ENCODE measurements at places on chromosomes 13 and 19. TPM values are rescaled to one million over a fixed set of nuclear protein-coding genes. Genes with fewer than 3 reads are reported as not detected.

Gene CACNA1A
- 0.34 TPM for total RNA-seq

Gene SBK3
- 1.3 TPM for total RNA-seq

DNA sequence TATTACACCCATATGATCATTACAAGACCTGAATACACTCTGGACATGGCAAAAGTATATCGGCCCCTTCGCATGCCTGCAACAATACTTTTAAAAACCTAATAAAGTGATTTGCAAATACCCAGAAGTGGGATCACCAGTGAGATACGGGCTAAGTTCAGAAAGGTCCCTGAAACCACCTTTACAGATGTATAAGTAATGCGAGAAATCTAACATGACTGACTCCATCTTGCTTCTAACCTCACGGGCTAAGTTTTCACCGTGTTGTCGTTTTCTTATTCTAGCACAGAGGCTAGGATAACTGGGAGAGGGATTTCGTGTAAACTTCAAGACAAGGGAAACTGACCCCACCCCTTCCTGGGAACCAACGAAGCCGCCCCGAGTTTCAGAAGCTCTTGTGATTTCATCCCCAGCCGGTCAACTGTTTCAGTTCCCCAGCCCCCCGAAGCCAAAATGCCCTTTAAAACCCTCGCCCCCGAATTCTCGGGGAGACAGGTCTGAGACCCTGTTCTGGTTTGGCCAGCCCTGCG, 703 bp downstream of the NEK3 start:
- no peak for DNase-seq

- no peak for DNase-seq
Measured at GRCh38 chr13:45847554-45848224, 3.9 kb downstream of the SIAH3 start.

GRCh38 chr19:39199025-39199424, 2.3 kb downstream of the NCCRP1 start:
- no peak for DNase-seq

GRCh38 chr13:79776531-79777295, 295.8 kb downstream of the NDFIP2 start:
- no peak for DNase-seq

DNA sequence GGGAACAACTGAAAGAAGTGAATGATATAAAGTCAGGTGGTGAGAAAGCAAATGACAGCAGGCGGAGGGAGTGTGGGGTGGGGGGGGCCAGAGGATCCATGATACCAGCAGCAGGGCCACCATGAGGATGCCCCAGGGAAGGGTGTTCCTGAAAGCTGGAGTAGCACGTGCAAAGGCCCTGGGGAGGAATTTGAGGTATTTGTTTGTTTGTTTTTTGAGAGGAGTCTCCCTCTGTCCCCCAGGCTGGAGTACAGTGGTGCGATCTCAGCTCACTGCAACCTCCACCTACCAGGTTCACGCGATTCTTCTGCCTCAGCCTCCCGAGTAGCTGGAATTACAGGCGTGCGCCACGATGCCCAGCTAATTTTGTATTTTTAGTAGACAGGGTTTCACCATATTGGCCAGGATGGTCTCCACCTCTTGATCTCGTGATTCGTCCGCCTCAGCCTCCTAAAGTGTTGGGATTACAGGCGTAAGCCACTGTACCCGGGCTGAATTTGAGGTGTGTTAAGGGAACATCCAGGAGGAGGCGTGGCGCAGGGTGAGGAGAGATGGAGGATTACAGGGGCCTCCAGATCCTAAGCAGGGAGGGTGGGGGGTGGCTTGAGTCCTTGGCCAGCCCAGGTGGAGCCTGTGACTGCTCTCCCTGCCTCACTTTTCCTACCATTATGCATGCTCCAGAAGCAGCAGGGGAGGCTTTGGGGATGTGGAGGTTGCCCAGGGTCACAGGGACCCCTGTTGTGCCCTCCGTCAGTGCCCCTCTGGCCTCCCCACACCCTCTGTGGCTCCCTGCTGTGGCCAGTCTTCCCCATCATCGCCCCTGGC, 12.4 kb upstream of the JUND start:
- no peak for DNase-seq

DNA sequence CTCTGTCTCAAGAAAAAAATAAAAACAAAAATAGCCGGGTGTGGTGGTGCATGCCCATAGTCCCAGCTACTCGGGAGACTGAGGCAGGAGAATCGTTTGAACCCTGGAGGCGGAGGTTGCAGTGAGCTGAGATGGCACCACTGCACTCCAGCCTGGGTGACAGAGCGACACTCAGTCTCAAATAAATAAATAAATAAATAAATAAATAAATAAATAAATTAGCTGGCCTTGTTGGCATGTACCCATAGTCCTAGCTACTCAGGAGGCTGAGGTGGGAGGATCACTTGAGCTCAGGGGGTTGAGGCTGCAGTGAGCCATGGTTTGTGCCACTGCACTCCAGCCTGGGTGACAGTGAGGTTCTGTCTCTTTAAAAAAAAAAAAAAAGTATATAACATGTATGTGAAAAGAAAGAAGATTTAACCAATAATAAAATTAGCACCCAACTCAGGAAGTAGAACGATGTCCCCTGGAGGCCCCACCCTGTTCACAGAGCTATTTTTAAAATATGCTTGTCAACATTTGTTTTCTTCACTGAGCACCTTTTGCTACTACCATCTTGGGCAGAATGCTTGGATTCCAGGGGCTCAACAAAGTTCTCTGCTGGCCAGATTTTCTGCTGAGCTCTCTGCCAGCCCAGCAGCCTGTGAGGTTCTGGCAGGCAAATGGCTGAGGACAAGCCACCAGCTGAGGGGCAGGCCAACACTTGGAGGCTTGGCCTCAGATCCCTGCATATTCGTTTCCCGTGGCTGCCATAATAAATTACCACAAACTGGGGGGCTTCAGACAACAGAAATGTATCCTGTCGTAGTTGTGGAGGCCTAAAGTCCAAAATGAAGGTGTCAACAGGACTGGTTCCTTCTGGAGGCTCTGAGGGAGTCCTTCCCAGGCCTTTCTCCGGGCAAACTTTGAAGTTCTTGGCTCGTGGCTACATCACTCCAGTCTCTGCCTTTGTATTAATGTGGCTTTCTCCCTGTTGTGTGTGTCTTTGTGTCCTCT, 5.2 kb downstream of the SLC25A42 start:
- no peak for DNase-seq

DNA sequence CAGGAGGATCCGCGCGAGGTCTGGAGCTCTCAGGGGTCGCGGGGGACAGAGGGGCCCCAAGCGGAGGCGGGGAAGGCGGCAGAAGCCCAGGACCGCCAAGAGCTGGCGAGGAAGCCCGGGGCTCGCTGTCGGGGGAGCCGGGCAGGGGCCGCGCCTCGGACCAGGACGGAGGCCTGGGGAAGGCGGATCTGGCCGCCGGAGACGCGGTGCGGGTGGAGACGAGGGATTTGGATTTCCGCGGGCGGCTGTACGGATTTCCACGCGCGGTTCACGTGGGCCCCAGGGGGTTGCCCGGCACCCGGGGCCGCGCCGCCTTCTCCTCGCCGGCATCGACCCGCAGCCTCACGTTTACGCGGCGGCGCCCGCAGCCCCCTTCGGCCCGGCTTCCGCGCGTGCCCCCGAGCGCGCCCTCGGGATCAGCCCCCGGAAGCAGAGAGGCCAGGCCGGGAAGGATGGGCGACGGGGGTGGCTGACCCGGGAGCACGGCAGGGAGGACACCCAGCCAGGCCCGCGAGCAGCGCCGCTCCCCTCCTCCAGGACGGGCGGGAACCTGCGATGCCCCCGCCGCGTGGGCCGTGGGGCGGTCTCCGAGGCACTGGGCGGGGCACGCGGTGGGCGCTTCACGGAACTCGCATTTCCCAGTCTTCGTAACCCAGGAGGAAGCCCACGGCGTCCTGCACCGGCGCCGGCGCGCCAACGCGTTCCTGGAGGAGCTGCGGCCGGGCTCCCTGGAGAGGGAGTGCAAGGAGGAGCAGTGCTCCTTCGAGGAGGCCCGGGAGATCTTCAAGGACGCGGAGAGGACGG, 4.7 kb downstream of the F7 start:
- DNase-seq = no peak

GRCh38 chr19:33706631-33707030, 84.9 kb downstream of the CHST8 start:
- DNase-seq = no peak

GRCh38 chr13:84563611-84564010, 681.3 kb upstream of the SLITRK1 start:
- DNase-seq = no peak

DNA sequence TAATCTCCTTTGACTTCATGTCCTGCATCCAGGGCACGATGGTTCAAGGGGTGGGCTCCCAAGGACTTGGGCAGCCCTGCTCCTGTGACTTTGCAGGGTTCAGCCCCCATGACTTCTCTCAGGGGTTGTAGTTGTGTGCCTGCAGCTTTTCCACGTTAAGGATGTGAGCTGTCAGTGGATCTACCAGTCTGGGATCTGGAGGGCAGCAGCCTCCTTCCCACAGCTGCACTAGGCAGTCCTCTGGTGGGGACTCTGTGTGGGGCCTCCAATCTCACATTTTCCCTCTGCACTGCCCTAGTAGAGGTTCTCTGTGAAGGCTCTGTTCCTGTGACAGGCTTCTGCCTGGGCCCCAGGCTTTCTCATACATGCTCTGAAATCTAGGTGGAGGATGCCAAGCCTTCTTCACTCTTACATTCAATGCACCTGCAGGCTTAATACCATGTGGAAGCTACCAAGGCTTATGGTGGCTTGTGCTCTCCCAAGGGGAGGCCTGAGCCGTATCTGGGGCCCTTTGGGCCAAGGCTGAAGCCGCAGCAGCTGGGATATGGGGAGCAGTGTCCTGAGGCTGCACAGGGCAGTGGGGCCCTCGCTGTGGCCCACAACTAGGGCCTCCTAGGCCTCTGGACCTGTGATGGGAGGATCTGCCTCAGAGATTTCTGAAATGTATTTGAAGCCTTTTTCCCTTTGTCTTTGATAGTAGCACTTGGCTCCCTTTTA, 39.3 kb upstream of the ERICH6B start:
- no peak for DNase-seq

DNA sequence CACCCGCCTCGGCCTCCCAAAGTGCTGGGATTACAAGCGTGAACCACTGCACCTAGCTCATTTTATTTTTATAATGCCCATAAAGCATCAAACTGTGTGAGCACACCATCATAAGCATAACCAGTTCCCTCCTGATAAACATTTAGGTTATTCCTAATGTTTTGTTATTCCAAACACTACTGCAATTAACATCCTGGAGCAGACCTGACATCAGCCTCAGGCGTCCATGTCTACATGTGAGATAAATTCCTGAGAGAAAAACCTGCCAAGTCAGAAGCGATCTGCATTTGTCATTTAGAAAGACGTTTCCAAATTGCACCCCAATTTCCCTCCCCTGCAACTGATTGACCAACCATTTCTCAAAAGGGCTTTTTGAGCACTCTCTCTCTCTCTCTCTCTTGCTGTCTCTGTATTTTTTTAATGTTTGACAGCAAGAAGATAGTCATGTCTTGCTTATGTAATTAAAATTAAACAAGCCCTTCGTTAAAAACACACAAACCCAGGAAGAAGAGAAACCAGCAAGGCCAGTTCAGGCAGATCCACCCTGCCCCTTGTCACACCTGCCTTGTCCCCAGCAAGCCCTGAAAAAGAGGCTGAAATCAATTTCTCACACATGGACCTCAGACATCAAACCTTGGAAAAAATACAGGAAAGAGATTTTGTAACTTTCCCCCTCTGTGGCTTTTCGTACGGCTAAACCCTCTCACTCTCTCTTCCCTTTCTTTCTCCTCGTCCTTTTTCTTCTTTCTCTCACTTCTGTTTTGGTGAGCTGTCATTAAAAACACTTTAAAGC, 9.9 kb downstream of the LYPD3 start:
- no peak for DNase-seq

DNA sequence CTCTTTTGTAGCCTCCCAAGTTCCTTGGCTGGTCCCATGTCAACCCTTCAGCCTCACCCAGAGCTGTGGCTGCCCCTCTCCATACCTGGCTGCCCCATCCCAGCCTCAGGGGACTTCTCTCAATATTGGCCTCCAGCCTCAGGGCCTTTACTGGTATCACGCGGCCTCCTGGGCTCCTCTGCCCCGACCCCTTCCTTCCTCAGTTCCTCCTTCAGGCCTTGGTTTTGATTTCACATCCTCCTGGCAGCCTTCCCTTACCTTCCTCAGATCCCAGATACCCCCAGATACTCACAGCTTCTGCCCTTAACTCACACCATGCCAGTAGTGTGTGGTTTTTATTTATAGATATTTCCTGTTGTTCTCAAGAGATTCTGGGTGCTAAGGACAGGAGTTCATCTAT, 12.8 kb upstream of the SCN1B start:
- no peak for DNase-seq

DNA sequence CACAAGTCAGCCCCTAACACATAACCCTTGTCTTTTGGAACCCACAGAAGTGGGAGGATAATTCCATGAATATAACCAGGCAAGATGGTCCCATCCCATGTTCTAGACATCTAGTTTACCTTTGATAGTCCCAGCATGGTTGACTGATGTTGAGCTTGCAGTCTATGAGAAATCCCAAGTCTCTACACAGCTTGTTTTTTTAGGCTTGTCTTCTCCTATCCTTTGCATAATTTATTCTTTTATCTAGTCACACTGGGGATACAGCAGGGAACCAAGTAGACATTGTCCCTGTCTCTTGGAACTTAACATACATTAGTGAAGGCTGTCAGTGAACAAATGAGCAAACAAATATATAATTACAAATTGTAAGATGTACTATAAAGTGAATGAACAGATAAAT, 19.6 kb upstream of the FRY start:
- no peak for DNase-seq

DNA sequence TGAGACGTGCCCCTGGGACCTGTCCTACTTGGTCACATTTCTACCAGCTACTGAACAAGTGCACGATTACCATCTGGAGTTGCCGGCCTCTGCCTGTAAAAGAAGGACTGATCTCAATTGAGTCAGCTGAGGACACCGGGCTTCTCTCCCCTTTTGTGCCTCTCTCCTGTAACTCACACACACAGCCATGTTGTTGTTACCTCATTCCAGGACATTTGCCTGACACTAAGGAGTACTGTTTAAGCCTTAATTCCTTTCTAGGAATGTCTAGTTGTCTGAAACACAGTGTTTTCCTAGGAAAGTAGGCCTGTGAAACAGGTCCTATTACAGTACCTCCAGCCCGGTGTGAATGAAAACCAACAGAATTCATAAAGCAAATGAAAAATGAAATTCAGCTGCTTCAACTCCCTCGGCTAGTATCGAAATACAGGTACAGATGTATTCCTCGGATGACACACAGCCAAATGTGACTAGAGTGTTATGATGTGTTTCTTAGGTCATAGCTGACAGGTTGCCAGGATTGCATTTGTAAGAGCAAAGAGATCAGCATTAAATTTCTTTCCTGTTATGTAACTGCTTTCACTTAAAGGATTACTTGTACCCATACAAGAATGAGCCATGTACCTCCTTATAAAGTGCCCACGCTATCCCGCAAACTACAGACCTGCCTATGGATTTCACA, 152.0 kb upstream of the IRS2 start:
- DNase-seq = no peak

DNA sequence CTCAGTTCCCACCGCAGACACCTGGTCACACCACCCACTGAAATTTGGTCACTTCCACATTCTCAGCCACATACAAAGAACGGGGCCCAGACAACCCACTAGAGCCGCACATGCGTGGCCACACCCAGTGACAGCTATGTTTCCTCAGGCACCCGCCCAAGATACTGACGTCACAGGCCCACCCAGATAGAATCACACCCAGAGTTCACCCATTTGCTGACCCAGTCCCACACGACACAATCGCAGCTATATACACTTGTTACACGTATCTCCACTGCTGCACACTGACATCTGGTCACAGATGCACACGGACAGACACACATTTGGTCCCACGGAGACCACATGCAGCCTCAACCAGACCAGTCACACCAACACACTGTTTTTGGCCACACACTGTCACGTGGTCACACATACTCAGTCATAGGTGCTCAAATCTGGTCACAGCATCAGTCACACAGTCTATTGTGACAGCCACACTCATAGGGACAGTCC, 2.9 kb downstream of the NUMBL start:
- DNase-seq = no peak

All from glomerular endothelial cell (primary cell).